DMS79 treated with DMSO at 0.1 percent for 48 hours (cell line): ENCODE measurements at places on chromosomes 5 and 9.

GRCh38 chr9:82491604-82492003 is 503.0 kb downstream of the SPATA31D1 start:
- DNase-seq: no peak

DNA sequence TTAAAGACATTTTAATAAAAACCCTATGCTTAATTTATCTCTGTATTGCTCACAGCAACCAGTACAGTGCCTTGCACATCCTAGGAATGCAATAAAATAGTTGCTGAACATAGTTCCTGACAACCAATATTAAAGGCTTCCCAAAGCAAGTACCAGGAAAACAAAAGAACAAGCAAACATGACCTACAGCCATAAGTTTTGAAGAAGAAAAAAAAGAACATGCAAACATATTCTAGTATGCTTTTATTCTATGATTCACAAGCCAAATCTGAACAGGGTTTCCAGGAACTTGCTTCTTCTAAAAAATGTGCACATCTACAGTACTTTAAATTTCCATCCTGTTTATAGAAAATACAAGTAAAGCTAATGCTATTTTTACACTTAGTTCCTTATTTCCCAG is 4.5 kb downstream of the CEMIP2 start:
- DNase-seq: no peak

- DNase-seq: no peak
Observed at GRCh38 chr5:145553177-145553576, 282.0 kb downstream of the PRELID2 start.

DNA sequence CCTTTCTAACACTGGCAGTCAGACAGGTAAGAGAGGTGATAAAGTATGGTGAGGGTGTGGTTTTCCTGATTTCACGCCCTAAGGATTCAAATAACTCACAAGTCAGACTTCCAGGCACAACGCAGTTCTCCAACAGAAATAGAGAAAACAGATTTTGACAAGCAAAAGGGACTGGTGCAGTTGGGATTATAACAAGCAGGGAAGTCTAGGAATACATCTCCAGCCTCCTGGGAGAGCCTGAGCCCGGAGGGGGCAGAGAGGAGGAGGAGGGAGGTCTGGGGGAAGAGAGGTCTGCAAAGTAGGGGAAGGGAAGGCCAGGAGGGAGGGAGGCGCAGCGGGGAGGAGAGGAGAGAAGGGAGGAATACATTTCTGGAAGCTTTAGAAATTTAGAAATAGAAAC is 1.6 kb downstream of the CMBL start:
- DNase-seq: no peak

DNA sequence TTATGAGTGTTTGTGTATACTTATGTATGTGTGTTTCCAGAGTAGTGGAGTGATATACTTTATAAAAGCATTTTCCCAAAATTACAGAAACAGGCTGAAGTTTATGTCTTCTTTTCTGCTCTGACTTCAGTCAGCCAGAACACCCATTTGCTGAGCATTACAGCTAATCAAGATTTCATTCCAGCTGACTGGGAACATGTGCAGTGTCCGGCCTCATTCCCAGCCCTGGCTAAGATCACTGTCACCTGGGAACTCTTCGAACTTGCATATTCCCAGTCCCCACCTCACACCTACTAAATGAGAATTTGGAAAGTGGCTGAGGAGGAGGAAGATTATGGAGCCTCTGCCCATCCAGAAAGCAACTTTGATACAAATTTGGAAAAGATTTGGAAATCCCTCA is 90.8 kb upstream of the PRRC1 start:
- no peak for DNase-seq

GRCh38 chr5:15463231-15463980 is 36.6 kb upstream of the FBXL7 start:
- DNase-seq: no peak

DNA sequence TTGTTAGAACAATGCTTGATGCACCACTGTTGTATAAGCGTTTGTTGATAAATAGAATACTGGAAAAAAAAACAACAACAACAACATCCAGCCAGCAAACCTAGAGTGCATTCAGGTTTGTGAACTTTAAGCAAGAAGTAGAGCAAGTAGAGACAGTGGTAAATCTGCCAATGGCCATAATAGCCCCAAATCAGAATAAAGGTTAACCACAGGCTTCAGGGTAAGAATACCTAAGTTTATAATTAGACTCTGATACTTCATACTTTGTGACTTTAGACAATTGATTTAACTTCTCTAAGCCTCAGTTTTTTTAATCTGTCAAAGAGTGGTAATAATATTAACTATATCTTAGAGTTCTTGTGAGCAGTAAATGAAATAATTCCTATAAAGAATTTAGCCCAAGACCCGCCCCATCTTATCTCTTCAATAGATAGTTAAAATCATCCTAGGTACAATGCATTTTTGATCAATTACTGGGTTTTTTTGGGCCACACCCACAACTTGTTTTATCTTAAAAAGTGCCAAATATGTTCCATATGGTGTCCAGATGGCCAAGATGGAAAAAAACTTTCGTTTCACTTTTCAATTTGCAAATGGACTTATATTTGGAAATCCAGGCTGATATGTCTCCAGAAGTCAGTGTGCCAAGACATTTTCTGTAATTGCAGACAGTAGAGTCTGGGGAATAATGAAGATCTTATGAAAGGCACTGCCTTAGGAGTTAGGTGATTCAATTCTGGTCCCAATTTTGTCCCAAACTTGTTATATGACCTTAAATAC is 24.5 kb upstream of the DPYSL3 start:
- no peak for DNase-seq
